ENCODE measurements at places on chromosomes 12 and 14.

- DNase-seq, result no peak
Measured at GRCh38 chr14:60655898-60656685, 6.8 kb upstream of the SIX1 start.

GRCh38 chr14:103296987-103297386 is 37.0 kb upstream of the EIF5 start:
- DNase-seq, result no peak

DNA sequence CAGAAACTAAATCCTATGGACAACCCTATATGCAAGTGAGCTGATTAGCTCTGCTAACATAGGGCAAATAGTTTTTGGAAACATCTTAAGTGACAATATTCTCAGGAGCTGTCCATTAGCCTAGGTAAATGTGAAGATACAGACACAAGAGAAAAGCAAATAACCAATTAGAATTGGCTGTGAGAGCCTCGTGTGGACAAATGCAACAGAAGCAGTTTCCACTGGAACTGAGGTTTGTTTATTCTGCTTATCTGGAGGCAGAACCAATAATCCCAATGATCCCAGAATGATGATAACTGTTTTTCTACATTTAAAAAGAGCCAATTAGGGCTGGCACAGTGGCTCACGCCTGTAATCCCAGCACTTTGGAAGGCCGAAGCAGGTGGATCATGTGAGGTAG is 43.2 kb upstream of the YAF2 start:
- no peak for DNase-seq

DNA sequence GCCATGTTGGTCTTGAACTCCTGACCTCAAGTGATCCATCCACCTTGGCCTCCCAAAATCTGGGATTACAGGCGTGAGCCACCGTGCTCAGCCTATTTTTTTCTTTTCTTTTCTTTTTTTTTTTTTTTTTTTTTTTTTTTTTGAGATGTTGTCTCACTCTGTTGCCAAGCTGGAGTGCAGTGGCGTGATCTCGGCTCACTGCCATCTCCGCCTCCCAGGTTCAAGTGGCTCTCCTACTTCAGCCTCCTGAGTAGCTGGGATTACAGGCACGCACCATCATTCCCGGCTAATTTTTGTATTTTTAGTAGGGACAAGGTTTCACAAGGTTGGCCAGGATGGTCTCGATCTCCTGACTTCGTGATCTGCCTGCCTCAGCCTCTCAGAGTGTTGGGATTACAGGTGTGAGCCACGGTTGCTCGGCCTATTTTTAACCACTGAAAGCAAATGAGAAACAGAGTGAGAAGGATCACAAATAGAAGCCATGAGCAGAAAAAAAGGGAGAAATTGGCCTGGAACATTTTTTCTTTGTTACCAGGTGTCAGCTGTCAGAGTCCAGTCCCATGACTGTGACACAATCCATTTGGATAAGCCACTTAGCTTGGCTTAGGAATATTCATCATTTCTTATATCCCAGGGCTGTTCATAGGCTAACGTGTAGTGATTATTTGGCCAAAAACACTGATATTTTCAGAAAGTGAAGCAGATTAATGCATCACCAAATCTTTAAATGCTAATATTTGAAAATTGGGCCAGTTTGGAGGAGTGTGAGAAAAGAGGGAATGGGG is 7.9 kb upstream of the NFKBIA start:
- no peak for DNase-seq

DNA sequence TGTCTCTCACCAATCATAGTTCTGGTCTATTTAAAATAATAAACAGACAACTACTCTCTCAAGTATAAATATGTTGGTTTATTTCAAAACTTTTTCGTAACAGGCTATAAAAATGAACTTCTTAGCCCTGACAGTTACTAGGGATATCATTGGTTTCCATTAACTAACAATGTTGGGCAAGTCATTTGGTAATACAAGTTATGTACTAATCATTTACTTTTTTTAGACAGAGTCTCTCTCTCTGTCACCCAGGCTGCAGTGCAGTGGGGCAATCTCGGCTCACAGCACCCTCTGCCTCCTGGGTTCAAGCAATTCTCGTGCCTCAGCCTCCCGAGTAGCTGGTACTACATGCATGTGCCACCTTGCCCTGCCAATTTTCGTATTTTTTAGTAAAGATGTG is 14.6 kb upstream of the KANSL2 start:
- DNase-seq, result no peak

DNA sequence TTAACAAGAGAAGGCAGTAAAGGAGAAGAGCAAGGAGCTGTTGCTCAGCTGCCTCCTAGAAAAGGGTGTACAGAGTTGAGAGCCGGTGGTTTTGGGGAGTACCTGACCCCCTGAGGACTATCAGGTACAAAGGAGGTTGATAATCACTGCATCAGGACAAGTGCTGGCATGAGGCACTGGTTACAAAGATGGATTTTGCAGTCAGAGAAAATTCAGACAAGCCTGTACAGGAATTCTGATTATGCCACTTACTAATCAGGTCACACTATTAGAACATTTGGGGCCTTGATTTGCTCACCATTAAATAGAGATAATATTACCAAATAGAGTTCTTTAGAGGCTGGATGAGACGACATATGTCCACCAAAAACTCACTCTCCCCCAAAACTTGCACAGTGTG is 450.9 kb upstream of the TMPO start:
- no peak for DNase-seq

DNA sequence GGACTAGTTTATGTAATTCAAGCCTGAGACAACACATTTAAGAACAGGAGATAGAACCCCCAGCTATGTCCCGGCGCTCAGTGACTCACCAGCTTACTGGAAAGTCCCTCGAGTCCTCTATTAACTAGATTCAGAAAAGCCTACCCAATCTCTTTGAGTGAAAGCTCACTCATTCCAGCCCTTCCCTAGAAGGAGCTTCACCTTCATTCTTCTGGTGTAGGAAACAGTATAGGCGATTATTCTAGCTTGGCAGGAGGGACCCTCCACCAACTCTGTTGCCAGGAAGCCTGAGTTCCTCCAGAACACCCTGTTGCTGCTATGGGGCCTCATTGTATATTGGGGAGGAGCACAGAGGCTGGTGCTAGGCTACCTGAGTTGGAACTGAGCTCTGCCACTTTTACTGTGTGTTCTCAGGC is 57.2 kb upstream of the AEBP2 start:
- no peak for DNase-seq

DNA sequence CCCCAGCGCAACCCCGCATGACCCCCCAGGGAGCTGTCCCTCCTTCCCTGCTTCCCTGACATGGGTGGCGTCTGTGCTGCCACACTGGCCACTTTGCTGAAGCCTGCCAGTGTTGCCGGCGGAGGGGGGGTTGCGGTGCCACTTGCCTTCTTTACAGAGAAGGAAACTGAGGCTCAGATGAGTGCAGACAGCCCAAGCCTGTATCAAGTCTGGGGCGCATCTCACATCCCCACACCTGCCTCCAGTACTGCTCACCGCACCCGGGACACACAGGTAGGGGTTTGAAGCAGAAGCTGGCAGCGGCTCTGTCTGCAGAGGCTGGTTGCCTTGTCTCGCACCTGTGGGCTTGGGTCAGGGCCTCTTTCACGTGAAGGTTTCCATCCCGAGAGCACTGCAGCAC is 104.7 kb upstream of the RTL1 start:
- DNase-seq, result no peak

DNA sequence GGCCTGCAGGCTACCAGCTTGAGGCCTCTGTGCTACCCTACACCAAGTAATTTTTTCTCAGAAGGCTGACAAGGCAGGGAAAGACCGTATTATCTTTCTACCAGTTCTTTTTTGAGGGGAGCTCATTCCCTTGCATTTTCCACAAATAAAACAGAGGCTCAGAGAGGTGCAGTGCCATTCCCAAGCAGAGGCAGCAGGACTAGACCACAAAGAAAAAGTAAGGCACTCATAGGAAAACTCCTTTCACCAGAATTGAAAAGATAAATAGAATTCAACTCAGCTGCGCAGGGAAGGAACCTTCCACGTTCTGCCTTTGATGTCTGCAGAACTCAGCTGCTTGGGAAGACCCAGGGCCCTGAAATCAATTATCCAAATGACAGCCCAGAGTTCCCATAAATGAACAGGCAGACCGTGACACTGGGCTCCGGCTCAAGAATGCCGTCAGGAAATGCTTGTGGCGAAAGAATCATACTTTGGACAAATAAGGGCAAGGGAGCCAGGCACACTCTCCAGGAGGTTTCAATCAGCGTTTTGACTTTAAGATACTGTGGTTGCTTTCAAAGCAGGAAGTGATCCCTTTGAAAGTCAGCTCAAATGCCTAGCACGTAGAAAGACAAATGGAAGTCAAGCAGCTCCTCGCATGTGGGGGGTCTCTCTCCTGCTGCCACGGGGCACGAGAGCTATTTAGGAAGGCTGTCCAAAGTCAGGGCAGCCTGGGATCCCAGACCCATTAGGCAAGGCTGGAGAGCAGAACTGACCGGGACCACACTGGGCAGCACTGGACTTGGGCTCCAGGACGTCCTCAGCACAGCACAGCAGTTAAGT is 14.0 kb downstream of the KCTD10 start:
- no peak for DNase-seq

- DNase-seq, result no peak
Measured at GRCh38 chr12:121217761-121218160, 7.8 kb downstream of the P2RX4 start.

GRCh38 chr12:111178181-111179081 is 190.5 kb downstream of the PHETA1 start:
- DNase-seq, result no peak

- no peak for DNase-seq
Measured at GRCh38 chr12:110928700-110929099, 8.3 kb upstream of the MYL2 start.

GRCh38 chr12:31820832-31821231 is 92.0 kb upstream of the AMN1 start:
- no peak for DNase-seq

DNA sequence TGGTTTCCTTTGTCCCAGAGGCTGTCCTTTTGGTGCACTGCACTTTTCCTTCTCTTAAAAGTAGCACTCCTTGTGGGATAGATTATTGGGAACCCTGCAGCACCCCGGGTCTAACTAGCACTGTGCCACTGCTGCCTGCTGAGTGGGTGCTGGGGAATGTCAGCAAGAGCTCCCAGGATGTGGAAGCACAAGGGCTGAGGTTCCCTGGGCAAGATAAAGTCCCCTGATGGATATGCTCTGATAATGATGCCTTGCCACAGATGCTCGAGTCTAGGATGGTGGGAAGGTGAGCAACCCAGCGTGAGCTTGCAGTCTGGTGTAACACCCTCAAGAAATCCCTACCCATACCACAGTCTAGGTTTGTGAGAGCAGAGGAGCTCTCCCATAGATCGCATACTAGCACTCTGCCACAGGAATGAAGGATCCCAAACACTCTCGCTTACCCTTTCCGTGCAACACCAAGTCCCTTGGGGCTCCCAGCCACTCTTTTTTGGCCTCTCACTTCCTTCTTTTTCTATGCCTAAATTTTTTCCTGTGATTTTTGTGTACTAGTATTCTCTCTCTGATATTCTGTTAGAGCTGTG is 32.6 kb downstream of the USP15 start:
- no peak for DNase-seq

- no peak for DNase-seq
Measured at GRCh38 chr12:117098361-117099217, 627 bp downstream of the TESC start.

DNA sequence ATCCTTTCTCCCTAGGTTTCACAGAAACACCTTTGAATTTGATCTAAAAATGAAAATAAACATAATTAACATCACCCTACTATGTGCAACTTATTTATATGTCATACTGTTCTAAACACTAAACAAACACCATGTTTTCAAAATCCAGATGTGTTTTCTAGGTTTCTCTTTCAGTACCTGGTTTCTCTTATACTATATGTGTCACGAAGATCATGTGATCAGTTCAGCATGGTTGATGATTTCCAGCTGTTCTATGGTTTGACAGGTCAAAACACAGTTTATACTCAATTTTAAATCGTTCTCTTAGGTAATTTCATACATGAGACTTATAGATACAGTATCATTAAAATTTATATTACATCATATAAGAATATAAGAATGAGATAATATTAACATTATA is 373.1 kb downstream of the SOX5 start:
- DNase-seq, result no peak

DNA sequence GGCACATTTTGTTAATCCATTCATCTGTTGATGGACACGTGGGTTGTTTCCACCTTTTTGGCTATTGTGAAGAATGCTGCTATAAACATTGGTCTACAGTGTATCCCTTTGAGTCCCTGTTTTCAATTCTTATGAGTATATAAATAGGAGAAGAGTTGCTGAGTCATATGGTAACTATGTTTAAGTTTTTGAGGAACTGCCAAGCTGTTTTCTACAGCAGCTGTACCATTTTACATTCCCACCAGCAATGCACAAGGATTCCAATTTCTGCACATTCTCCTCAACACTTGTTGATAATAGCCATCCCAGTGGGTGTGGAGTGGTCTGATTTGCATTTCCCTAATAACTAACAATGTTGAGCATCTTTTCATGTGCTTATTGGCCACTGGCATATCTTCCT is 6.9 kb upstream of the SVOP start:
- DNase-seq, result no peak

DNA sequence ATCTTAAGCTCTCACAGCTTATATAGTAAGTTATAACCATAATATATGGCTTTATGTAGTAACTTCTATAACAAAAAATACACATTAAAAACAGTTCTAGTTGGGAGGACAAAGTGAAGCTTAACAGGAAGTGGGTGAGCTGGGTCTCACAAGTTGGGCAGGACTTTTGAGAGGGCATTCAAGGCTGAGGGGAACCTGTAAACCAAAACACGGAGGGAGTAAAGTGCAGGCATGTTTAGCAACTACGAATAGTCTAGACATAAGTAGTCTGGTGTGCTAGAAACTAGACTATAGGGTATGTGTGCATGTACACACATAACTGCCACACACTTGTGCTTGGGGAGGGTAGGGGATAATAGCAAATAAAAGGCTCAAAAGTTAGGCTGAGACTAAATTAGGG is 14.2 kb upstream of the NEK9 start:
- no peak for DNase-seq

GRCh38 chr12:68237078-68237477 is 11.5 kb upstream of the IL26 start:
- no peak for DNase-seq

DNA sequence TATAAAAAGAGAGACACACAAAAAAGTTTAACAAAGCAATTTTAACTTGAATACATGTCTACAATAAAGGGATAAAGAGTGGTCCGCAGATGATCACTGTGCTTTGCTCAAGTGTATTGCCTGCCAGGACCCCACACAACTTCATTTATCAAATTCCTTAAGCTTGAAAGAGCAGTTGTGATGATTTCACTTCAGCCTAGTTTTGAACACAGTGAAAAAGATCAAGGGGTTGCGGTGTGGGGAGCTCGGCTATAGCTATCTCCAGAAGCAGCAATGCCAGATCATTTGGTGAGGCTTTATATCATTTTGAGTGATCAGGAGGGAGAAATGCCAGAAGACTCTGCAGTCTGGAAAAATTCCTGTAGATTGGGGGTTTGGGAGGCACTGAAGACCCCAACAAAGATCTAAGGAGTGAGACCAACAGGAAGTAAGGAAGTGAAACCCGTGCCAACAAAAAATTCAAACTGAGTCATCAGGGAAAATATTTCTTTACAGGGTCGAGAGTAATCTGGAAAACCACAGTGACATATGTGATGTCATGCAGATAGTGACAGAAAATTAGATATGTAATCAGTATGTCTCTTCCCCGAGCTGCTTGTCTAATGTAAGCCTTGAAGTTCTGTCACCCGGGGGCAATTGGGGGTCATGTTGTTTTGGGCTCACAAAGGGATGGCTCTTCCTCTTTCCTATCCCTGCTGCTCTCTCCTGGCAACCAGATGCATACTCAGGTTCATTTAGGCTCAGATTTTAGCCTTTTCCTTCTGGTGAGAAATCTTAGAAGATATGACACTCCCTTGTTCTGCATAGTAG is 221.8 kb downstream of the MSRB3 start:
- DNase-seq, result no peak
